ENCODE measurements at places on chromosomes 7 and 10.

GRCh38 chr10:54368984-54369383, 432.0 kb downstream of the PCDH15 start:
- DNase-seq: no peak

GRCh38 chr7:40135317-40135610, 459 bp downstream of the SUGCT start:
- DNase-seq: no peak

DNA sequence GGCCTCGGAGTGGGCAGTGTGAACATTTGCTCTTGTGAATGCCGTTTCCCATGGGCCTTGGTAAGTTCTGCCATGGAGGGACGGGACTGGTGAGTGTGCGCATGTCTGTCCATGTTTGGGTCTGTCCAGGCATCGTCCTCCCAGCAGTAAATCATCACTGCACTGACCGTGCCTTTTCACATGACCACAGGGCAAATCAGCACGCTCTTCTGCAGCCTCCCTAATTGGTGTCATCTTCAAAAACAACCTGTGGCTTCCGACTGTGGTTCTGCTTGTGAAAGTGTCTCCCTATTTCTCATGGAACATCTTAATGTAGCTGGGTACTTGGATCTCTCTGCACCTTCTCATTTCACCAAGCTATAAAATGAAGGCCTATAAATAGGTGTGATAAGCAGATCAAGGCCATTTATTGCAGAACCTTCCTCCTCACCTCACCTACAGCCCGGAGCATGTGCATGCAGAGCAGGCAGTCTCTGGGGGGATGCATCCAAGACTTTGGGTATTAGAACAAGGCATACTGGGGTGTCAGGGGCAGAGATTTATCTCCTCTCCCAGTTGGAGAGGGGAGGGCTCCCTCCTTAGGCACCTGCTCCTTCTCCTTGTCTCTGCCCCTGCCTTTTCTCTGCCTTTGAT, 77.4 kb downstream of the RBM20 start:
- no peak for DNase-seq

GRCh38 chr10:133403784-133404183, 9.8 kb downstream of the MTG1 start:
- DNase-seq: no peak

Measured in D721Med (cell line).